ENCODE measurements at places on chromosomes 7 and 10.
A peak's percentile ranks its signal among the peaks of the same experiment; 100 is the strongest.

DNA sequence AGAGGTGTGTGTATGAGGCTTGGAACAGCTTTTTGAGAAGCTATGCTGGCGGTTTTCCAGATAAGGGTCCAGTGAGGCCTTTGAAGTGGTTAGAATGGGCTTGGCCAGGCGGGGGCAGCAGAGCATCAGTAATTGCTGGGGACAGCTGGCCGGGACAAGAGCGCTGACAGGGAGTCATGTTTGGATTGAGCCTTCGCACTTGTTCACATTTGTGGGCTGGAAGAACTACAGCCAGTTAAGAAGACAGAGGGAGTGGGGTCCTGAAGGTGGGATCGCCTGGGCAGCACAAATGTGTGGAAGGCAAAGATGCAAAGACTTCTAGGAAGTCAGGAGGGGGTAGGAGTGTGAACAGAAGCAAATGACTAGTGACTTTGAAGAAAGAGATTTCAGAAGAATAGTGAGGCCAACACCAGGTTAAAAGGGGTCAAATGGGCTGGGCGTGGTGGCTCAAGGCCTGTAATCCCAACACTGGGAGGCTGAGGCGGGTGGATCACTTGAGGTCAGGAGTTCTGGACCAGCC is 12.7 kb upstream of the SDHAF3 start:
- peak; percentile 65 for DNase-seq

- DNase-seq, result no peak
These were observed 152.5 kb upstream of the ZMIZ1 start for GRCh38 chr10:78916227-78916626.

DNA sequence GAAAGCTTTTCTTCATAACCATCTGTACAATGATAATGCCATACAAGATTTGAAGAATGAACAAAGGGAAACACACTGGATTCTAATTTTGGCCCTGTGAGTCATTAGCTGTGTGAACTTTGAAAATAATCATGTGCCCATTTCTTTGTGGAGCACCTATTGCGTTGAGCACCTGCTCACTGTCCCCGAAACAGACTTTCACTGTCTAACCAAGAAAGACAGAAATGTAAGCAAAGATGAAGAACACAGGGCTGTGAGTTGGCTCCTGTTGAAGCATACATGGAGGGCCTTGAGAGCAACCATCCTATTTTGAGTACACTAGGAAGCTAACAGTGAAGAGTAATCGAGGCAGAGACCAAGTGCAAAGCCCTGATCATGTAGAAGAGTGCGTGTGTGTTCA is 118.4 kb upstream of the SLC25A13 start:
- no peak for DNase-seq

- DNase-seq, result no peak
These were observed 60.5 kb downstream of the PWWP2B start for GRCh38 chr10:132457328-132458070.

DNA sequence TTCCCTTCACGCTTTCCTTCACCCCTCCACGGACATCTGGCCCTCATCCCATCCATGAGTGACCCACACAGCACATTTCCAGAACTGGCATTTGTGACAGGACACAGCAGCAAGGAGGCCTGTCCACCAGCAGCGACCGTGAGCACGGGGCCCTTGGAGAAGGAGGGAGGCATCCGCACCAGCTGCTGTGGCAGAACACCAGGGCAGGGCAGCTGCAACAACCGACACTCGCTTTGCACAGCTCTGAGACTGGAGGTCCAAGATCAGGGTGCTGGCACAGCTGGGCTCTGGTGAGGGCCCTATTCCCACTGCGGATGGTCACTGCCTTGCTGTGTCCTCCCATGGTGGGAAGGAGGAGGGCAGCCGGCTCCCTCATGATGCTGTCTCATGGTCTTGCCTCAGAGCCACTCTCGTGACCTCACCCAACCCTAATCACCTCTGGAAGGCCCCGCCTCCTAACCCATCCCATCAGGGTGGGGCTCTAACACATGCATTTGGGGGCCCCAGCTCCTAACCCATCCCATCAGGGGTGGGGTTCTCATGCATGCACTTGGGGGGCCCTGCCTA is 36.7 kb downstream of the PTPRN2 start:
- DNase-seq, result no peak

GRCh38 chr7:155344270-155344617 is 46.6 kb downstream of the INSIG1 start:
- no peak for DNase-seq
